ENCODE measurements at places on chromosomes 5 and 9. TPM values are rescaled to one million over a fixed set of nuclear protein-coding genes. Genes with fewer than 3 reads are reported as not detected.

Gene CARTPT
- total RNA-seq: not detected

Gene CTXN3
- not detected for total RNA-seq

Gene FOXD4L5
- 0.42 TPM for total RNA-seq

Gene SMAD5
- 42.0 TPM for total RNA-seq

Gene WNT8A
- total RNA-seq: not detected

Gene IL13
- not detected for total RNA-seq

Gene PIP5K1B
- 30.9 TPM for total RNA-seq

Gene MSX2
- 0.08 TPM for total RNA-seq

DNA sequence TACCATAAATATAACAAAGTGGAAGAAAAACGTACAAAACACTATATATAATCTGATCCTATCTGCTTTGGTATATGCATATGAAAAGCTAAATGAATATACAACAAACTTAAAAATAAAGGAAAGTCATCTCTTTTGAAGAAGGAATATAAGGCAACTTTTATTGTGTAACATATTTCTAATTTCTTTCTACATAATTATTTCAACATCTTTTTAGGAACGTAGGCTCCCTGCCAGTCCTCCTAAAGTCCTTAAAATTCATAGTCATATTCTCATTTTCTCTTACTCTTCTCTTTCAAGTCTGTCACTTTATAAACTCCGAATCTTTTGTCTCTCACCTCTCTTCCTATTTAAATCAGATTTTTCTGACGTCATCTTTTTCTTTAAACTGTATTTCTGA is 9.6 kb downstream of the DEPDC1B start:
- H3K4me1 ChIP-seq: no peaks in the 10 kb centered on the region
- H3K36me3 ChIP-seq: no peaks in the 10 kb centered on the region
- no peak for DNase-seq
- H3K27ac ChIP-seq: no peak overlapping the region
- H3K4me3 ChIP-seq: no peak overlapping the region

GRCh38 chr5:6730407-6730806 is 17.2 kb downstream of the TENT4A start:
- DNase-seq: no peak
- peaks cover 63% of the 10 kb centered on the region for H3K4me1 ChIP-seq
- no peaks in the 10 kb centered on the region for H3K36me3 ChIP-seq
- H3K27ac ChIP-seq: no peak overlapping the region
- no peak overlapping the region for H3K4me3 ChIP-seq

DNA sequence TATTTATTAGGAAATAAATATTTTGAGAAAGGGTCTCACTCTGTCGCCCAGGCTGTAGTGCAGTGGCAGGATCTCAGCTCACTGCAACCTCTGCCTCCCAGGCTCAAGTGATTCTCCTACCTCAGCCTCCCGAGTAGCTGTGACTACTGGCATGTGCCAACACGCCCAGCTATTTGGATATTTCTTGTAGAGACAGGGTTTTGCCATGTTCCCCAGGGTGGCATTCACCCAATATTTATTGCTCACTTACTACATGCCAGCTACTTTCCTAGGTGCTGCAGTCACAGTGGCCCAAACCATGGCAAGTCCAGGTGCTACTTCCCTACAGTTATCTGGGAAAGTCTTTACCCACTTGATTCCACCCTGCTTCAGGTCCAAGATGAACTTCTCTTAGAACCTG is 8.3 kb upstream of the MED7 start:
- no peaks in the 10 kb centered on the region for H3K36me3 ChIP-seq
- no peaks in the 10 kb centered on the region for H3K27me3 ChIP-seq
- no peaks in the 10 kb centered on the region for H3K4me1 ChIP-seq
- H3K4me3 ChIP-seq: no peak overlapping the region
- DNase-seq: no peak

GRCh38 chr9:88464851-88465250 is 70.1 kb upstream of the NXNL2 start:
- no peaks in the 10 kb centered on the region for H3K4me1 ChIP-seq
- no peaks in the 10 kb centered on the region for H3K27me3 ChIP-seq
- H3K36me3 ChIP-seq: peaks cover 8% of the 10 kb centered on the region
- H3K4me3 ChIP-seq: no peak overlapping the region

- H3K27ac ChIP-seq: no peak overlapping the region
- H3K4me3 ChIP-seq: no peak overlapping the region
- no peaks in the 10 kb centered on the region for H3K27me3 ChIP-seq
- no peak for DNase-seq
Measured at GRCh38 chr9:129990269-129991010, 52.5 kb downstream of the FNBP1 start.

GRCh38 chr5:59126016-59126707 is 543.3 kb downstream of the RAB3C start:
- no peaks in the 10 kb centered on the region for H3K36me3 ChIP-seq
- no peak for DNase-seq
- H3K27ac ChIP-seq: no peak overlapping the region
- H3K27me3 ChIP-seq: no peaks in the 10 kb centered on the region
- H3K4me3 ChIP-seq: no peak overlapping the region

GRCh38 chr5:138234651-138235050 is 21.5 kb upstream of the CDC23 start:
- H3K27me3 ChIP-seq: no peaks in the 10 kb centered on the region
- no peaks in the 10 kb centered on the region for H3K4me1 ChIP-seq
- H3K27ac ChIP-seq: no peak overlapping the region
- no peaks in the 10 kb centered on the region for H3K36me3 ChIP-seq

Measured in liver (tissue), 10 donors.